ENCODE measurements at places on chromosomes 7 and 10. TPM values are rescaled to one million over a fixed set of nuclear protein-coding genes. Genes with fewer than 3 reads are reported as not detected.

CPA4 gene
- 4.5 TPM for total RNA-seq

STK32C gene
- total RNA-seq, result 44.9 TPM

LBX1 gene
- not detected for total RNA-seq

CTBP2 gene
- total RNA-seq, result 94.9 TPM

FAM25A gene
- not detected for total RNA-seq

ELOVL3 gene
- 0.38 TPM for total RNA-seq

FGL2 gene
- total RNA-seq, result not detected

HOXA7 gene
- total RNA-seq, result 4.7 TPM

SCART1 gene
- 0.31 TPM for total RNA-seq

CPA2 gene
- not detected for total RNA-seq

AZGP1 gene
- total RNA-seq, result not detected
